ENCODE measurements at places on chromosomes 1 and 21.

- DNase-seq = peak; percentile 54
Measured at GRCh38 chr1:75233302-75233929, 99.2 kb downstream of the LHX8 start.

DNA sequence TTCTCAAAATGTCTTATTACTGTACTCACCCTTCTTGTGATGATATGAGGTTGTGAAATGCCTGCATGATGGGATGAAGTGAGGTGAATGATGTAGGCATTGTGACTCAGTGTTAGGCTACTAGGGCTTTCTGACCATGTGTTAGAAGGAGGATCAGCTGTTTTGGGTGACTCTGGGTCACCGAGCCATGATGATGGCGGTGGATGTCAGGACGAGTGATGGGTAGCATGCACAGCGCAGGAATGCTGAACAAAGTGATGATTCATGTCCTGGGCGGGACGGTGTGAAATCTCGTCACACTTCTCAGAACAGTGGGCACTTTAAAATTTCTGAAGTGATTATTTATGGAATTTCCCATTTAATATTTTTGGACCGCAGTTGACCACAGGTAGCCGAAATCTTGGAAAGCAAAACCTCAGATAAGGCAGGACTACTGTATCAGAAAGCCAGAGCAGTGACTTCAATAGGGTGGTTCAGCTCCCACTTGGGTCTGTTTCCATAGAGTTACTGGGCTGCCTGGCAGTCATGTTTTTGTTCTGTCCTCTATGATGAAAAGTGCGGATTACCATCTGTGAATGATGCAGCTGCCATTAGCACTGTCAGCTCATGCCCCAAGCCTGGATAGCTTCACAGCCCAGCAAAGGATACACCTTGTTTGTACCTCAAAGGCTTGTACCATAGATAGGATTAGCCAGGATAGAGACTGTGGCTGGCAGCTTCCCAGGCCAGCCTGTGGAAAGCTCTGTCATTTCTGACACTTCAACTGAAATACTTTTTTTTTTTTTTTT lies 26.6 kb downstream of the IL6R start:
- peak; percentile 99 for DNase-seq

- no peak for DNase-seq
Measured at GRCh38 chr1:66778969-66779368, 22.1 kb downstream of the INSL5 start.

- DNase-seq = peak; percentile 17
Measured at GRCh38 chr1:212466898-212467650, 34.4 kb downstream of the NENF start.

- no peak for DNase-seq
Measured at GRCh38 chr1:111221633-111222291, 5.8 kb upstream of the CHI3L2 start.

DNA sequence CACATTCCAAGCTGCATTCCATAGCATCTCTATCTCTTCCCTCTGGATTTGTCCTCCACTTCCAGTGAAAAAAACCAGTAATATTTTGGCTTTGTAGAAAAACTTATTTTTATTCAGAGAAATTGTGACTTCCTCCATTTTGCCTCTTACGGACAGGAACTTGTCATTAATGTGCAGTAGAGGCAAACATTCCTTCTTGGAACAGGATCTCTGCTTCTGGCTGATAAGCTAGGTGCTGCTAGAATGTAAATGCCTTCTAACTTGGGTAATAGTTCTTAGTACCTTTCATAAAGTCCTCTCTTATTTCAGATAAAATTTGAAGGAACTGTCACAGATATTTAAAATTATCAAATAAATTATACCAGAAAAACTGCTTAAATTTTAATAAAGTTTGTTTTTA lies 707.8 kb downstream of the USP25 start:
- no peak for DNase-seq

DNA sequence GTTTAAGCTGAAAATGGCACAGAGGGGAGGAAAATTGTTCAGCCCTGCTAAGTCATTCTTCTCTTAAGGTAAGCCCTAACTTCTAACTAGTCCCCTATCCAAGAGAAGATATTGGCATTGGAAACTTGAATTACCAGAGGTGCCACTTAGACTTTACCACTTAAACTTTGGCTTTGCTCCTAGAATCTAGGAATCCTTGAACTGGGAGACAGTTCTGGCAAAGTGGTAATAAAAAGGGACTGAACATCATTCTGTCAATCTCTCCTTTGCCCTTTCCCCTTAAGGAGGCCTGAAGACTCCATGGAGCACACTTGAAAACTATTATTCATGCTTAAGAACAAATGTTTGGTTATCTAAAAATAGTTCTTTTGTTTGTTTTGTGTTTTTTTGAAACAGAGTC lies 8.4 kb downstream of the ATP1A4 start:
- DNase-seq = no peak

- no peak for DNase-seq
Measured at GRCh38 chr1:230958370-230958769, 20.3 kb downstream of the TTC13 start.

DNA sequence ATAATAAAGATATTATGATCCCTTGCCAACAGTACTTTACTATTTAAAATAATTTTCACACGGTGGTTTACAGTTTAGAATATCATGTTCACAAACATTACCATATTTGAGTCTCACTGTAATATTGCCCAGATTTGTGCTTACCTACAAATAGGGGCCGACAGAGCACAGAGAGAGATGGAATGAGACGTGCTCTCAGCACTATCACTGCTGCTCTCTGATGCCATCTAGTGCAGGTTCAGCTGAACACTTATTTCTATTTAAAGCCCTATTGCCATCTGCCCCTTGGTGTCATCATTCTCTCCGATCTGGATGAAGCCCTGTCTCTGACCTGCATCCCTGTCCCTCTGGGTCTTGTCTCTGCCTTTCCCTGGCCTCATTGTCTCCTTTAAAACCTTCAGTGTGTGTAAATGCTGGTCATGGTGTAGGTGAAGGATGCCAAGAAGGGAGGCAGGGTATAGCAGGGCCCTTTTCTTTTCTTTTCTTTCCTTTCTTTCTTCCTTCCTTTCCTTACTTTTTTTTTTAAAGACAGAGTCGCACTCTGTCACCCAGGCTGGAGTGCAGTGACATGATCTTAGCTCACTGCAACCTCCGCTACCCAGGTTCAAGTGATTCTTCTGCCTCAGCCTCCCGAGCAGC lies 6.9 kb upstream of the GPATCH4 start:
- DNase-seq = peak; percentile 75

GRCh38 chr1:231684356-231685244 lies 58.0 kb downstream of the DISC1 start:
- peak; percentile 52 for DNase-seq

DNA sequence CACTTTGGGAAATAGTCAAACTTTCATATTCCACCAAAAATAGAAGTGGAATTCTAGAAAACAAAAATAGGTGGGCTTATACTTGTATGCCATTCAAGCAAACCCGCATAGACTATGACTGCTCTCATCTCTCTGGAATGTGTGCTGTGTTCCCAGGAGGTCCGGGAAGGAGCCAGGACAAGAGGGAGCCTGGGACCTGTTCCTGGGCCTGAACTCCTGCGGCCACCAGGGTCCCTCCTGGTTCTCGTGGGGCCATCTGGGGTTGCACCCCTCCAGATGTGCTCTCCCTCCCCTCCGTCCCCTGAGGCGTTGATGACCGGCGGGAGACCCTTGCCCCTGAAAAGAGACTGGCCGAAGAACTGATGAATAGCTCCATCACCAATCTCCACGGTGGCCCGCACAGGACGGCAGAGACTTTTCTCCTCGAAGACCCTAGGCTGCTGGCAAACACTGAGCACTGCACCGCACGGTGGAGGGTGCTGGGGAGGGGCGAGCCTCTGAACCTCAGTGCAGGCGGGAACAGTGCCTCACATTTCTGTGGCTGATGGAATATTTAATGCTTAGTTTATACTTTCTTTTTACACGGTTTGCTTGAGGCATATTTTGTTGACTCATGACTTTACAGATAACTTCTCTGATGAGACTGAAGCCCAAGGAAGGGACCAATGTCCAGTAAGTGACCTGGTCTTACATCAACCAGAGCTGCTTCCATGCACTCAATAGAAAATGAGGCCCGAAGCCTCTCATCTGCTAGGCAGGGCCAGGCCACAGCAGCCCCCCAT lies 9.6 kb upstream of the ADARB1 start:
- DNase-seq = no peak

- DNase-seq = no peak
Measured at GRCh38 chr1:92786111-92786901, 1.4 kb upstream of the EVI5 start.

DNA sequence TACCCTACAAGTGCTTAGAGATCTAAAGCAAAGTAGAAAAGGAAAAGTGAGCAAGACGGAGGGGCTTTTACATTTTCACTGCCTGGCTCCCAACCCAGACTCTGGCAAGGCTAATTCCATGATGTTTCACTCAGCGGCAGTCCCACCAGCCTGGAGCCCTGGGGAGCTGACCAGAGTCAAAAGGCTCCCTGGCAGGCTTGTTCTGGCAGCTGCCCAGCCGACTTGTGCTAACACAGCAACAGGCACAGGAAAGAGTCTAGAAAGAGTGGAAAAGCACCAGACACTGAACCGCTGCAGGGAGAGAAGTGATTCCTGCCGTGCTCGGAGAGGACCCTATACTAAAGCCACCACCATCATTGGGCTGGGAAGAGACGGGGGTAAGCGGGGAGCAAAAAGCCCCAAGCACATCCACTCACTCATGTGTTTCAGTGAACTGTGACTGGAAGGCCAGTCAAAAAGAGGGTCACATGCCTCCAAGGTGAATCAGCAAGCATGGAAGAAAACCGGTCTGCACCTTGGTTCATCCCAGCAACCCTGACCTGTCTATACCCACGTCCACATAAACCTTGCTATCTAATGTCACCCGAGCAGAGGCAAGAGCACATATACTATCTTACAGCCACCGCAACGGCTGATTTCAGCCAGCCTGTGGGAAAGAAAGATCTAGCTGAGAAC lies 8.0 kb downstream of the SMIM12 start:
- peak; percentile 35 for DNase-seq

DNA sequence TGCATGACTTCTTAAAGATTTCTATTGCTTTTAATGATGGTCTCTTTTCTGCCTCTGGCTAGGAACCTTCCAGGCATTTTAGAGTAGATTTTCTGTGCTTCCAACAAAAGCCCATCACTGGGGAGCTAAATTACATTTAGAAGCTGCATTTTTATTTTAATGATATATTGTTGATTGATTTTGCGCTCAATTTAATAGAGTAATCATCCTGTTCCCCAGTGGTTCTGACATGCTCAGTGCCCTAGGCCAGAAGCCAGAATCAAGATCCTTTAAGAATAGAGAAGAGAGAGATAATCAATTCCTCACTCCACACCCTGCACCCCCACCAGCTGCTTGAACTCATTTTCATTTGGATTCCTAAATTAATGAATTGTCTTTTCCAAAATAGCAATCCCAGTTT lies 97.8 kb downstream of the PCP4 start:
- DNase-seq = no peak

DNA sequence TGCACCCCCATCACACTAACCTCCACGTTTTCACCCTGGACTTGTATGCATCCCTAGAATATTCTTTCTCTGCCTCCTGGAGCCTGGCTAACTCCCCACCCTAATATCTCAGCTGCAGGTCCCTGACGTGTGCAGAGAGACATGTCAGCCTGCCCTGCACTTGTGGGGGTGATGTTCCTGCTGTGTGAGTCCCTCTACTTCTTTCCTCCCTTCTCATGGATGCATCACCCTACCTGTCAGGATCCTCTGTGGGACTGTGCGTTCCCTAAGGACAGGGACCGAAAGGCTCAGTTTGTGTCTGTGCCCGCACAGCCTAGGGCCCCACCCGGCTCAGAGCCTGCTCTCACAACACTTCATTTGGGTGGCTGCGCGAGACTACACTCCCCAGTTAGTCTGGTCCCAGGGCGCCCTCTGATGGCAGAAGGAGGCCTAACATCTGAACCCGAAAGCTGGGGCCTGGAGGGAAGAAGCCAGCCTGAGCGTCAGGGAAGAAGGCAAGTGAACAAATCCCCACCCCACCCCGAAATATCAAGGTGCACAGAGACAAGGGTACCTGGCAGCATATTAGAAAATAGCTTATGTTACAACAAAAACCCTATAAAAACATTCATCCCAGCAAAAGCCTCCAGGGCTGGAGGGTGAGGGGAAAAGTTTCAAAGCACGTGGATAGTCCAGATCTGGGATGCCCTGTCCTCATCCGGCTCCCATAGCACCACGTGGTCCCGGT lies 3.7 kb downstream of the CD52 start:
- DNase-seq = peak; percentile 62

- no peak for DNase-seq
Measured at GRCh38 chr1:215192306-215192705, 109.8 kb downstream of the KCNK2 start.

- DNase-seq = no peak
Measured at GRCh38 chr1:227907439-227908015, 40.2 kb downstream of the WNT9A start.

DNA sequence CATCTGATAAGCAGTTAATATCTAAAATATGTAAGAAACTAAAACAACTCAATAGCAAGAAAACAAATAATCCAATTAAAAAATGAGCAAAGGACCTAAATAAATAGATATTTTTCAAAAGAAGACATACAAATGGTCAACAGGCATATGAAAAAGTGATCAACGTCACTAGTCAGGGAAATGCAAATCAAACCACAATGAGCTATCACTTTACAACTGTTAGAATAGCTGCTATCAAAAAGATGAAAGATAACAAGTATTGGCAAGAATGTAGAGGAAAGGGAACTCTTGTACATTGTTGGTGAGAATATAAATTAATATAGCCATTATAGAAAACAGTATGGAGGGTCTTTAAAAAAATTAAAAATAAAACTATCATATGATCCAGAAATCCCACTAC lies 40.7 kb upstream of the NEK7 start:
- no peak for DNase-seq

- DNase-seq = no peak
Measured at GRCh38 chr1:231284441-231284840, 43.4 kb downstream of the GNPAT start.

GRCh38 chr1:8364528-8365442 lies 46.9 kb downstream of the SLC45A1 start:
- DNase-seq = no peak

DNA sequence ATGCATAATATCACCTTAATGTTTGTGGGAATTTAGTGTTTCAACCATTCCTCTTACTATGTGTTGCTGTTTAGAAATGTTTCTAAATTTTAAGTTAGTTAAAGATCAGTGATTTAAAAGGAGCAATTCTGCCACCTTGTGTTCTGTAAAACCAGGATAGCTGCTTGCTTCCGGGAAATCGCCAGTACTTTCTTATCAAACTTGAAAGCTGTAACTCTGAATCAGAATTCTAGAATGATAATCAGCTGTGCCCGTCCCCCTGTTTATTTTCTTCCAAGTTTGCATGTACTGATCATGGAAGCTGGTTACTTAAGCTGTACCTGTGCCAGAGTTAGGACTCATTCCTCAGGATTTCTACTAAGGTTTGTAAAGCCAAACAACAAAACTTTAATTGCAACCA lies 656.4 kb downstream of the LTN1 start:
- DNase-seq = peak; percentile 67

DNA sequence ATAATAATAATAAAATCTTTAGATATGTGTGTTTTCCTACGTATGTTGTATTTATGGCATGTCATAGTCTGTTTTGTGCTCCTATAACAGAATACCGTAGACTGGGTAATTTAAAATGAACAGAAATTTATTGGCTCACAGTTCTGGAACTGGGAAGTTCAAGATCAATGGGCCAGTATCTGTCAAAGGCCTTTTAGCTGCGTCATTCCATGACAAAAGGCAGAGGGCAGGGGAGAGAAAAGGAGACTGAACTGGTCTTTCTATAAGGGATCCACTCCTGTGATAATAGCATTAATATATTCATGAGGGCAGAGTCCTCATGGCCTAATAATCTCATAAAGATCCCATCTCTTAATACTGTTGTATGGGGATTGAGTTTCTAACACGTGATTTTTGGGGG lies 7.1 kb upstream of the SFT2D2 start:
- no peak for DNase-seq

Data from bronchial epithelial cell (primary cell).